ENCODE measurements at places on chromosomes 1 and 21. TPM values are rescaled to one million over a fixed set of nuclear protein-coding genes. Genes with fewer than 3 reads are reported as not detected.

GRCh38 chr1:173917149-173917548 is at the start of gene SERPINC1:
Gene SERPINC1, minus strand, starts transcription at chr1:173917327. Its CDS starts 68 bp downstream, at chr1:173917259.
- no peak for DNase-seq

CHAF1B gene
- 6.1 TPM for total RNA-seq

EIF3I gene
- total RNA-seq: 161 TPM

DNA sequence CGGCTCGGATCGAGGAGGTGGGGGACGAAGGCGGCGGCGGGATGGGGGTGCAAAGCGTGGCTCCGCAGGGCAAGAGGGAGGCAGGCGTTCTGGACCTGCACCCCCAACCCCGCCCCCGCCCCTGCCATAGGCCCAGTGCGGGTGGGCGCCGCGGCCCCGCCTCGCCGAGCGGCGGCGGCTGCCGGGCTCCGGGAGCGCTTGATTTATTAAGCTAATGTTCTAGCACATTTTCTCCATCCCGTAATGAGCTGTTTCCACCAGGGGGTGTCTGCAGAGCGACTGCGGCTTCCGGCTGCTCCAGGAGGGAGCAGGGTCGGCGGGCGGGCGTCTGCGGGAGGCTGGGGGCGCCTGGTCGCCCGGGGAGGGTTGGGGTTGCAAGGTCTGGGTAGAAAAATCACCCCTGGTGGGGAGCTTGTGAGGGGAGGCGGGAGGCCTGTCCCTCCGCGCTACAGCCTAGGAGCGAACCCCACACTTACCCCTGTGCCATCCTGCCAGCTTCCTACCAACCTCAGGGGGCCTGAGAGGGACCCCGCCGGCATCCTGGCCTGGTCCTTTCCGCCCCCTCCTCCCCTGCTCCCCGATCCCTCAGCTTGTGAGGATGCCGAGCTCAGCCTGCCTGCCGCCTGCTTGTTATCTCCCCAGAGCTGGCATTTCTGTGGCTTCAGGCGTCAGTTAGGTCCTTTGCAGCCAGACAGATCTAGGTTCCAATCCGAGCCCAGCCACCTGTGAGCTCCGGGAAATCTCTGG is 48.5 kb upstream of the ACOT11 start:
- no peak for DNase-seq

ASTN1 gene
- total RNA-seq: 0.24 TPM

DNA sequence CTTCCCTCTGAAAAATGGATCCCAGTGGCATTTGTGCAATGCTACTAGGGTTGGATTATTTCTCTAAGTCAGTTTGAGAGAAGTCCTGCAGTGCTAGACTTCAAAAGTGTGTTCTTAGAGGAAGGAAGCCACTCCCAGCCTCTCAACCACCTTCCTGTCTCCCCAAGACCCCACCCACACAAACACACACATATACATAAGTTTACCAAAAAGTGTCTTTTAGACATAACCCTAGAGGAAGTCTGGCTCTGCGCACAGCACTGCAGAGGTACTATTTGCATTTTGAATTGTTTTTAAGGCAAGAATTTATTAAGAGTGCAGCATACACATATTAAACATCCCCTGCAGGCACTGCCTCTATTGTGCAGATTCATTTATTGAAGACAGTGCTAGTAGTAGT is 127.3 kb downstream of the HHIPL2 start:
- peak; percentile 38 for DNase-seq

PLA2G5 gene
- total RNA-seq: 0.09 TPM

AVPR1B gene
- total RNA-seq: 0.09 TPM

GRCh38 chr1:214574598-214575411 is 23.4 kb upstream of the PTPN14 start:
- no peak for DNase-seq

DNA sequence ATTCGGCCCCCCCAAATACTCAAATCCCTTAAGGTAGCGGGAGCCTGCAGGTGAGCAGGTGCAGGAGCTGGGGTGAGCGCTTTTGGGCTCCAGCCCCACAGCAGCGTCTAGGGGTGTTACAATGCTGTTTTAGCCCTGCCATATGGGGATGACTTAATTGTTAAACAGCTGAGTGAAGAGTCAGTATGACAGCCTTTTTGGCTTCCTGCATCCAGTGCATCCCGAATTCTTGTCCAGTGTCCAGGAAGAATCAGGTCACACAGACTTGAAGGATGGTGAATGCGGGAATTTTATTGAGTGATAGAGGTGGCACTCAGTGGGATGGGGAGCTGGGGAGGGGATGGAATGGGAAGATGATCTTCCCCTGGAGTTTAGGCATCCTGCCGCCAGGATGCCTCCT is 30.4 kb upstream of the HHAT start:
- DNase-seq: no peak

DNA sequence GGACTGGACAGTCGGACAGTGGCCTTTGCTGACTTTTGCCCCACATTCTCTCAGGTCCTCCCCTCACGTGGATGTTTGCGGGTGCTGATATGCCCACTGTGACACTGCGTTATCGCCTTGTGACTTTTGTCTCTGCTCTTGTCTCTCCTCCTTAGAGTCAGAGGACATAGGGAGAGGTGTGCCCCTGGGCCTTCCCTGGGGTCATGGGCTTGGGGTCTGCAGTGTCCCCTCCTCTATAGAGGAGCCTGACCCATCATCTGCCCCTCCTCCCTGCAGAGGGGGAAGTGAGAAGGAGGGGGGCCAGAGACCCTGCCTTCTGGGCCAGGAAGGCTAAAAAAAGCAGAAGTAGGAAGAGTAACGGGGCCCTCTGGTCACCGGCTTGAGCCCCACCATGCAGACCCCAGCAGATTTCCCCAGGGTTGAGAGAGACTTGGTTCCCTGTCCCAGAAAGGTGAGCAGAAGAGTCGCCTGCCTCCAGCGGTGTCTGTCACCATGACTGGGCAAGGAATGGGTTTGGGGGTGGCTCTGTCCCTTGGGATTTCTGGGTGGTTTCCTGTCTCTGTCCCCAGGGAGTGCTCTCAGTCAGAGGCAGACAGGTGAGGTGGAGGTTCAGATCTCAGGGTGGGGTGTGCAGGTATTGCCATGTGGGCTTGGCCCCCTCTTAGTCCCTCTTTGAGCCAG is 13.3 kb downstream of the RPS6KA1 start:
- no peak for DNase-seq

DNA sequence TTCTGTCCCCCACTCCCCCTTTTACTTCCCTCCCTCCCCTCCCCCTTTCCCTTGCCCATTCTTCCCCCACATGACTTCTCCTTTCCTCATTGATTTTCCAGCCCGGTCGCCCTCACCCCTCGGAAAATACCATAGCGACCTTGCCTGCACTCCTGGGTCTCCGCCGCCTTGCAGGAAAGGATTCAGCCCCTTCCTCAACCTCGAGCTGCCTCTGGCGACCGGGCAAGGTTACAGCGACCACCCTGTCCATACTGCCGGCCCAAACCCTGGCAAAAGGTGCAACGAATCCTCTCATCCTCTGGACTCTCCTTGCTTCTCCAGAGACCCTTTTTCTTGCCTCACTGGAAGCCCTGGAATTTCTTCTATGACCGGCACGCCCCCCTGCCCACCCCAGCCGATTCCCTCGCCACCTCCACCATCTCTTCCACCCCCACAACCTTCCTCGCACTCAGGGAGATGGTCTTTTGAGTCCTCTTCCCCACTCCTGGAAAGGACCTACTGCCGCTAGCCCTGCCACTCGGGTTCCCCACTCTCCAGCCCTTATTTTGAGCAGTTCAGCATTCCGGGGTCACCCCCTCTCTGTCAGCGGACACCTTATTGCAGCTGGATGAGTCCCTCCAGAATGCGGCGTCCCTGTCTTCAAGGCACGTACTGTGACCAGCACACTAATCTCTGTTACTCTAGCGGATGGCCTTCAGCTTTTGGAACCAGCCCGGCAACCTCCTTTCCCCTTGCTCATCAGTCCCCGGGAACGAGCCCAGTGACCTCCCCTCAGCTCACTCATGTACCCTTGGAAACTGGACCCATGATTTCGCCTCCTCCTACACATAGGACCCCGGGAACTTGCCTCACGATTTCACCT is 846 bp downstream of the NSUN4 start:
- no peak for DNase-seq

DNA sequence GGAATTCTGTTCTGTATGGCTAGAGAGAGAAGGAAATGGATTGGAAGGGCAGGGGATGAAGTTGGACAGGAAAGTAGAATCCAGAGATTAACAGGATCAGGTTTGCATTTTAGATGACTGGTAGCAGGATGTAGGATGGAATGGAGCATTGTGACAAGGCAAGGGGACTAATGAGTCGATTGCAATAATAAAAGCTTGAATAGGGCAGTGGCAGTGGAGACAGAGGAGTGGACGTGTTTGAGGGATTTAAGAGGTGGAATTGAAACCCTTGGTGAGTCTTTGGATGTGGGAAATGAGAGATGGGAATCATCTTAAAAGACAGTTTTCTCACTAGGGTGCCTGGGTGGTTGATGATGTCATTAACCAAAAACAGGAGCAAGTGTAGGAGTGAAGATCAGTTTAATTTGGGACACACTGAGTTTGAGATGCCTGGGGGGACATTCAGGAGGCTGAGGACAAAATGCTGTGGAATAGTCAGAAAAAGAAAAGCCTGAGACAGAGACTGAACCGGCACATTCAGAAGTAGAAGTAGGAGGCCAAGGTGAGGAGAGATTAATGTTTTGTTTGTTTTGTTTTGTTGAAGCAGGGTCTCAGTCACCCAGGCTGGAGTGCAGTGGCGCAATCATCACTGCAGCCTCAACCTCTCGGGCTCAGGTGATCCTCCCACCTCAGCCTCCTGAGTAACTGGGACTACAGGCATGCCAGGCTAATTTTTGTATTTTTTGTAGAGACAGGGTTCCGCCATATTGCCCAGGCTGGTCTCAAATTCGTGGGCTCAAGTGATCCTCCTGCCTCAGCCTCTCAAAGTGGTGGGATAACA is 29.1 kb upstream of the C1orf146 start:
- no peak for DNase-seq

CLCA4 gene
- total RNA-seq: 0.05 TPM

DNA sequence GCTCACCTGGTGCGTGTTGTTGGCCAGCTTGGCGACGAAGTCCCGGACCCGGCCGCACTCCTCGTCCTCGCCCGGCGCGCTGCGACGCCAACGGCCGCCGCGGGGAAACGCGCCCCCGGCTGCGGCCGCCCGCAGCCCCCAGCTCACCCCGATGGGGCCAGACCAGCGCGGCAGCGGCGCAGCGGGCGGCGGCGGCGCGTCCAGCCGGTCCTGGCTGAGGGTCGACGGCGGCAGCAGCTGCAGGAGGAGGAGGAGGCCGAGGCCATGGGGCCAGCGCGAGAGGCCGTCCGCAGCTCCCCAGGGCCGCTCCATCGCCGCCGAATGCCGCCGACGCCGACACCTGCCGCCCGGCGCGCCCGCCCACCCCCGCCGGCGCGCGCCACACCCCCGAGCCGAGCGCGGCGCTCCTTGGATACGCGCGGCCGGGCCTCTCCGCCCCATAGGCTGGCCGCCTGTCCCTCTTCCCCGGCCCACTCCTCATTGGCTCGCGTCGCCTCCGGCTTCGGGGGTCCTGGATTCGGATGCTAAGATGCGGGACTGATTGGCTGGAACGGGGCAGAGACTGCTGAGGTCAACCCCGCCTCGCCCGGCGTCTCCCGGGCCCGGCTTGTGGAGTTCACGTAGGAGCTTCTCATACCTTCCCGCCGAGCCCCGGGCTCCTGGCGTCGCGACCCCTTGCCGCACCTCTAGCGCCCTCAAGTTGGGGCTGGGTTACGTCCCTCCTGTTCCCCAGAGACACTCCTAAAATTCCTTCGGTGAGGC is at the start of gene SORT1:
TSS of gene SORT1 (minus strand) at position 338 of the 762 bp plus-strand sequence. CDS start at position 312, 26 bp downstream.
- peak; percentile 72 for DNase-seq

DNA sequence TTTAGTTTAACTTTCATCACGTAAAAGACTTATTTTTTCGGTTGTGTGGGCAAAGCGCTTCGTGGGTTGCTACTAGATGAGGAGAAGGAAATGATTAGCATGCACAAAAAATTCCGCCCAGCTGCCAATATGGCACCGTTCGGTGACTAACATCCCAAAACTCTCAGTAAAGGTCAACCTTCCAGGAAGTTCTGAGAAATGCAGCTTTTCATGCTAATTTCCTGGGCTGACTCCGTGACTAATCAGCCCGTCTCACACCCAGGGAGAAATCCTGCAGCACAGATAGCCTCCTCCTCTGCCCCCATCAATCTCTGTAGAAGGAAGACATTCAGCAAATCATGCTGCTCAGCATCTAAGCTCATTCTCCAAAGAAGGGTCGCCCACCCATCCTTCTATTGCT is 34.1 kb downstream of the TMCO4 start:
- no peak for DNase-seq

PDPN gene
- 5.4 TPM for total RNA-seq

PAPPA2 gene
- 0.28 TPM for total RNA-seq

- DNase-seq: no peak
Observed at GRCh38 chr21:36815284-36815683, 116.4 kb downstream of the SIM2 start.

DNA sequence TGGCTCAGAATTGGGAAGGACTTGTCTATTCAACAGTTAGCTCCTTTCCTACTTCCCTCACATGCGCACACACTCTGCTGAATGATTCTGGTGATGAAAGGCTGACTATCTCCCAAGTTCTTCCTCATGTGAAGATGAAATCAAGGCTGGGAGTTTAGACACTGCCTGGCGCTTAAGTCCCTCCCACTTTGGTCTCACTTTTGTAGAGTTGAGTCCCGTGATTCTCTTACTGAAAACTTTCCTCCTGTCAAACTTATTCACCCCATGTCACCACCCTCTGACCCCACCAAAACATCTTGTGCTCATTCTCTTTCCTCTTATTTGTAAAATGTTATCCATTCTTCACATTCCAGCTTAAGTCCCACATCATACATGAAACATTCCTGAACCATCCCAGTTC is 8.4 kb upstream of the MRPS6 start:
- DNase-seq: no peak

DNA sequence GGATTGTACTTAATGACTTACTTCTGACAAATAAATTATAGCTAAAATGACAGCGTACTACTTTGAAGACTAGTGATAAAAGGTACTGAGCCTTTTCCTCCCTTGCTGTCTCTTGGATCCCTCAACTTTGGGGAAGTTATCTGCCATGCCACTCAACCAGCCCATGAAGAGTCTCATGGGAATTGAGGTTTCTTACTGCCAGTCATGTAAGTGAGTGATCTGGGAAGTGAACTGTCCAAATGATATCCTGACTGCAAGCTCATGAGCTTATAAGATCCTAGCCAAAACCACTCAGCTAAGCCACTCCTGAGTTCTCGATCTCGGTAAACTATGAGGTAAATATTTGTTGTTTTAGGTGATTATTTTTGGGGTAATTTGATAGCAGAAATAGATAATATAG is 247.8 kb downstream of the NCAM2 start:
- no peak for DNase-seq

UTS2 gene
- 1.1 TPM for total RNA-seq

LAD1 gene
- total RNA-seq: 9.1 TPM

DNA sequence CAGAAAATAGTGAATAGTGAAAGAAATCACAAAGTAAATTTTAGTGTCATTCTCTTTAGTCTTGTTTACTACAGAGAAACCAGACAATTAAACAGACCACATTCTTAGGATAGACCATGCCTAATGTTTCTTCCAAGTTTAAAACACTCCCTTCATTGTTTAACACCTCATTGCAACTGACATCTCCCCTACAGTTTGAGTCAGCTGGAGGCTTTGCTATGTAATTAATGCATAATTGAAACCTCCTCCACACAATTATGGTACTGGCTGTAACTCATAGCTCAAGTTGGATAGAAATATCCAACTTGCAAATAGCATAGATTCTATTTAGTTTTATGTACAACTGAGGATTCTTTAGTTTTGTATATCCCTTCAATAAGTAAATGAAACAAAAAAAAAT is 35.2 kb upstream of the B3GALT2 start:
- no peak for DNase-seq

Data from thymus (tissue), 14 donors.